Fibroblast of lung (primary cell): ENCODE measurements at places on chromosomes 11 and 22. TPM values are rescaled to one million over a fixed set of nuclear protein-coding genes. Genes with fewer than 3 reads are reported as not detected.

The DMC1 gene
- 4.0 and 5.1 TPM in 2 replicates for total RNA-seq

The PNPLA2 gene
- 16.2 and 33.9 TPM in 2 replicates for total RNA-seq

The FOLH1 gene
- 0.51 and 1.2 TPM in 2 replicates for total RNA-seq

The LMO2 gene
- 0.17 and 0.51 TPM in 2 replicates for total RNA-seq

The OSM gene
- not detected in 2 replicates for total RNA-seq

The ARRB1 gene
- total RNA-seq: 4.3 and 6.2 TPM in 2 replicates

The HORMAD2 gene
- not detected in 2 replicates for total RNA-seq

The CLCF1 gene
- total RNA-seq: 2.3 and 3.6 TPM in 2 replicates

The HBG2 gene
- not detected in 2 replicates for total RNA-seq

- peak; percentile 6 for DNase-seq
These were observed 89.8 kb downstream of the PDE2A start for GRCh38 chr11:72584293-72584938.

DNA sequence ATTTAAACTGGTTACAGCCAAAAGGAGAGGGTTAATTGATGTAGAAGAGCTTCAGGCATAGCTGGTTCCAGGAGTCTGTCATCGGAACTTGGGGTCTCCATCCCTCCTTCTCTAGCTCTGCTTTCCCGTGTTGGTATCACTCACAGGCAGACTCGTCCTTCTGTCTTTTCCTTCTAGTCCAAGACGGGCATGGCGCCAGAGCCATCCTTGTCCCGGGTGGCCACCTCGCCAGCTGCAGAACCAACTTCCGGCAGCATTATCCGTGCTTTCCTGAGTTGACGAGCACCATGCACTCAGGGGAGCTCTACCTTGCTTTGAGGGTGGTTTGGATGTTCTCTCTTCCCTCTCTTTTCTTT lies 14.7 kb downstream of the LINC01488 start:
- DNase-seq: no peak

- DNase-seq: peak; percentile 97
These were observed 171.7 kb downstream of the DBX1 start for GRCh38 chr11:19988598-19988997.

- DNase-seq: no peak
These were observed 541.7 kb downstream of the NTM start for GRCh38 chr11:131912134-131912533.

DNA sequence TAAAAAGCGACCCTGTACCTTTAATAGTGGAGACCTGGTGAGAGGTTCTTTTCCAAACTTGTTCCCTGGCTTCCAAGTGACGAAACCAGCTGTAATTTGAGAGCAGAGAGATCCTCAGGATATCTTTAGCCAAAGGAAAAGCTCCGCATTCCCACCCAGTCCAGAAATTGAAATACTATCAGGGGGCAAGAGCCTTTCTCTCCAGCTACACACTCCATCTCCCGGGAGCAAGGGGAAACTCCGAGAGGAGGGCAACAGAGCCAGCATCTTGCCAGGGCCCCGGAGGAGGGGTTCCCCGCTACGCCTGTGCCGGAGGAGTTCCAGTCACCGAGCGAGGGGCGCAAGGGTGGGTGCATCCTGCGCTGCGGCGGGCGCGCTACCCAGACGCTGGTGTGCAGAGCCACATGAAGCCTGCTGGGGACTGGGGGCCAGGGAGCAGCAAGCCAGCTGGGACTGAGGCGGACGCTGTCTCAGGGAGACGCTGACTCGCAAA lies at the start of gene FIBIN:
FIBIN (plus strand) TSS at position 148 of the 493 bp plus-strand sequence. CDS start 415 bp downstream, outside the sequence.
- DNase-seq: peak; percentile 89

DNA sequence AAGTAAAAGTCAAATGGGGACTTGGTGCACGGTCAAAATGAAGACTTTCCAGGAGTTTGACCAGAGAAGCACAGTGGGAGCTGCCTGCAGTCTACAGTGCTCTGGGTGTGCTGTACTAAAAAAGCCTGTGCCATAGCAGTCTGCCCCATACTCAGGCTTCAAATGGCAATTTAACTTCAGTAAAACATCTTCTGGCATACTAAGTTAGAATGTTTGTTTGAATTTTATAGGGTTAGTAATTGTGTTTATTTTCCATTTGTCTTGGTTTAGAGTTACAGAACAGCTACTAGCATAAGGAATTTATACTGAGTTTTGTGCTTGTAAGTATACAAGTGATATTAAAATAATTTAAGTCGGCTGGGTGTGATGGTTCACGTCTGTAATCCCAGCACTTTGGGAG lies 29.3 kb upstream of the LIPT2 start:
- no peak for DNase-seq

DNA sequence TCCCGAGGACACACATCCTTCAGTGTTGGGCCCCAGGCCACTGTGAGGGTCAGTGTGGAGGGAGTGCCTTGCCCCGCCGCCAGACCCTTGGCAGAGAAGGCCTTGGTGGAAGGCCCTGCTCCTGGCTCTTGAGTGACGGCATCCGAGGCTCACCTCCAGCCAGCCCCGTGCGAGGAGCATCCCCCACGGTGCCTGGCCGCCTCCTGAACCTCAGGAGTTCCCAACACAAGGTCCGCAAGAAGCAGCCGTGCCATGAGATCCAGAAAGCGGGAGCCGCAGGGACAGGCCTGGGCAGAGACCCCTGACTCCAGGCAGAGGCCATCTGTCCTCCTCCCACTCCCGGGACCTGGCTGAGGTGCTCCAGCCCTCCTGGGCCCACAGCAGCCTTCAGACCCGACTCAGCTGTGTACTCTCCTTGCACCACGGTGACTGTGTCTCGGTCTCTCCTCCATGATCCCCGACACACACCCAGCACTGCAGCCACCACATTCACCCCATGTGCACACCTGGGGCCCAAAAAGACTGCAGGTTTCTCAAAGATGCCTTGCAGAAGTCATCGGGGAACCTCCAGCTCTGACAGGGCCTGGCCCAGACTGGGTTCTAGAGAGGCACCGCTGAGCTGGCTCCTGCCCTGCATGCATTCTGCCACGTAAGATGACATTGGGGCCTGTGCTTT lies 870.2 kb downstream of the BRD1 start:
- DNase-seq: no peak

DNA sequence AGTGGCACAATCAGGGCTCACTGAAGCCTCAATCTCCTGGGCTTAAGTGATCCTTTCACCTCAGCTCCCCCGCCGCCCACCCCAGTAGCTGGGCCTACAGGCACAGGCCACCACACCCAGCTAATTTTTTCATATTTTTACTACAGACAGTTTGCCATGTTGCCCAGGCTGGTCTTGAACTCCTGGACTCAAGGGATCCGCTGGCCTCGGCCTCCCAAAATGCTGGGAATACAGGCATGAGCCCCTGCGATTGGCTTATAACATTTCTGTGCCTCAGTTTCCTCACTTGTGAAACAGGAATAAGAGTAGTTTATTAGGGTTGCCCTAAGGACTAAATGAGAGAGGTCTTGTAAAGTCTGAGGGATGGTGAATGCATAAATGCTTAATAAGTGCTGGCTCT lies 1.2 kb downstream of the VSTM5 start:
- no peak for DNase-seq

- DNase-seq: peak; percentile 33
These were observed 77.2 kb upstream of the CD44 start for GRCh38 chr11:35061516-35062440.

DNA sequence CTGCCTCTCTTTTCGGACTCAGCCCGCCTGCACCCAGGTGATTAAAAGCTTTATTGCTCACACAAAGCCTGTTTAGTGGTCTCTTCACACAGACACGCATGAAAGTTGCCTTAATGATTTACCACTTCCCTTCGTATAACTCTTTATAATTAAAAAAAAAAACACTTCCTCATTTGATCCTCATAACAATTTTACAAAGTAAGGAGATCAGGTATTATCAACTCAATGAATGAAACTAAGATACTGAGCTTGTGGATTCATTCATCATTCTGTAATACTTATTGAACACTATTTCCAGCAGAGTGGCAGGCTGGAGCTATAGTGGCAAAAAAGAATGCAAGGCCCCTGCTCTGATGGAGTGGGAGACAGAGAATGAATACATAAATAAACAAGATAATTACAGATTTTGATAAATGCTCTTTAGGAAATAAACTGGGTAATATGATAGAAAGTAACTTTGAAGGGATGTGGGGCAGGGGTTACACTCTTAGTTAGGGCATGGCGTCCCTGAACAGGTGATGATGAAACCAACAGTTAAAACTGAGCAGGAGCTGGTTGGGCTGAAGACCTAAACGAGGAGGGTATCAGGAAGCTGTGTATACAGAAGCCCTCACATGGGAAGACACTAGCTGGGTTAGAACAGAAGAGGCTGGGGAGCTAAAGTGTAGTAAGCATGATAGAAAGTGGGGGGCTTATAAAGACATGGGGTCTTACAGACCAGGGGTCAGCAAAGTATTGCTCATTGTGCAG lies 5.4 kb upstream of the CRTAM start:
- no peak for DNase-seq

DNA sequence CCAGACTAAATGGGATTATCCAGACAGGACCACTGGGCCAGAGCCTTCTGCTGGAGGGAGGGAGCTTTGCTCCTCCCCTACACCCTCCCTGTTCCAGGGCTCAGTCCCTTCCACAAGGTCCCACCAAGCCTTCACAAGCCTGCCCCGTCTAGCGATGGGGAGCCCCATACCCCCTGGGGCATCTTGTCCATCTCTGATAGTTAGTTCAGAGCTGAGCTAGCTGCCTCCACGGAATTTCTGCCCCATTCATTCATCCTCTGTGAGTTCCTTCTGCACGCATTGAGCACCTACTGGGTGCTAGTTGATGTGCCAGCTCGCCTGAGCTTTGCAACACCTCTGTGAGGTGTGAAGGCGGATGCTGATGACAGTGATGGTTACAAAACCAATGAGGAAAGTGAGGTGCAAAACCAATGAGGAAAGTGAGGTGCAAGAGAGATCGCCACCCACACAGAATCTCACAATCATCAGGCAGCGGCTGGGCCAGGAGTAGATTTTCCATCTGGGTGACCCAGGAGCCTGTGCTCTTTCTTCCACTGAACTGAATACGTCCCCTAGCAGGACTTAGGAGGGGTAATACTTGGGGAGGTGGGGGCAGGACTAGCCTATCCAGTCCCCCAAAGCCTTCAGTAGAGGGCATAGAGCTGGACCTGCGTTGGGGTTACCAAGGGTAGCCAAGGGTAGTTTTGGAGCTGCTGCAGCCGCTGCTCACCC lies 21.5 kb upstream of the CBX7 start:
- no peak for DNase-seq

DNA sequence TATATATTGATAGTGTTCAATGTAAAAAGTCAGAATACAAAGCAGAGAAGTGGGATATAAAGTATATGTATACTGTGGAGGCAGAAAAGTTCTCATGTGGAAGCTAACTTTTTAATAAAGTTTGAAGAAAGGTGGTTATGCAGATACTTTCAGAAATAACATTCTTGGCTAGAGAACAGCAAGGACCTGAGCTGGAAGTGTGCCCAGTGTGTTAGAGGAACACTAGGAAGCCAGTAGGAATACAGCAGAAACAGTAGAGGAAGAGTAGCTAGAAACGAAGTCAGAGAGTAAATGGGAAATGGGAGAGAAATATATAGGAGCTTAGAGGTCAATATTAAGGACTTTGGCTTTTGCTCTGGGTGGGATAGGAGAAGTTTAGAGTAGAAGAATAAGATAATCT lies 464.9 kb upstream of the CCDC90B start:
- DNase-seq: no peak

DNA sequence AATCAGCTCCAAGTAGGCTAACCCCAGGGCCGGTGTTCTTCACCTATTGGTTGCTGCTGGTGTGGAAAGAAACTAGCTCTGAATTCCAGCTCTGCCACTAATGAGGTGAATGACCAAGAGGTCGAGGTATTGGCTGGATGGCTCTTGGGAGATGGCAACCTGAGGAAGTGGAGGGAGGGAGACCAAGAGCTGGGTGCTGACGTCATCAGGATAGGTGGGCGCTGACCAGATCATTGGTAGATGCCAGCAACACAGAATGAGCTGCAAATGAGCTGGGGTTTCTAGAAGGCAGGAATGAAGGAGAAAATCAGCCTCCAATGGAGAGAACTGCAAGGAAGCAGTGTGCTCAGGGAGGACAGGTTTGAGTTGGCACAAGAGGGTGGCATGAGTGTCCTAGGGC lies 14.7 kb upstream of the CSF2RB start:
- DNase-seq: no peak

DNA sequence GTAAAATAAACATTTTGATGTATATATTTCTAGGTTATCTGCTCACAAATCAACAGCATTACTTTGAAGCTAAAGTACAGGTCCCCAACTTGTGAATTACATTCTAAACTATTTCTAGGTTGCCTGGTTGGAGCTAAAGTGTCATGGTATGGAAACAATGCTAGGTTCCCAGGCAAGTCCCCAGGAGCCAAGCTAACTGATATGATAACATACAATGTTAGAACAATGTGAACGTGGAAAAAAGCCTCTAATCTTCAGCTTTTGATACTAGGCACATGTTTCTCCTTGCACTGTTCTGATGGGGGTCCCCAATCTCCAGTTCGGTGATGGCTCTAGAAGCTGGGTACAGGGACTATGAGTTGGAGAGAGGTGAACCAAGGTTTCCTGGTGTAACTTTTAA lies 109.8 kb downstream of the ARL14EP start:
- DNase-seq: no peak

DNA sequence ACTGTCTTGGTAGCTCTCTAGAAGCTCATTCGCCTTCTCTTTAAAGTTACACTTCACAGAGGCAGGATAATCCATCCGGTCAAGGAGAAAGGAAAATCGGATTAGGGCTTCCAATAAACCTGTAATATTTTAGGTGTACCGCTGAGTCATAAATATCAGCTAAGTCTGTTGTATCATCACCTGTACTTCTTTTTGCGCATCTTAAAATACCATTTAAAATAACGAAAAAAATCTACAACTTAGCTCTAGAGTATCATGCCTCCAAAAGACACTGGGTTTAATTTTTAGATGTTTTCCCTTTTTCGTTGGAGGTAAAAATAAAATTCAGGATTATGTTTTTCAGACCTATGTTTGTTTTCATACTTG lies 41.5 kb upstream of the INCENP start:
- no peak for DNase-seq

DNA sequence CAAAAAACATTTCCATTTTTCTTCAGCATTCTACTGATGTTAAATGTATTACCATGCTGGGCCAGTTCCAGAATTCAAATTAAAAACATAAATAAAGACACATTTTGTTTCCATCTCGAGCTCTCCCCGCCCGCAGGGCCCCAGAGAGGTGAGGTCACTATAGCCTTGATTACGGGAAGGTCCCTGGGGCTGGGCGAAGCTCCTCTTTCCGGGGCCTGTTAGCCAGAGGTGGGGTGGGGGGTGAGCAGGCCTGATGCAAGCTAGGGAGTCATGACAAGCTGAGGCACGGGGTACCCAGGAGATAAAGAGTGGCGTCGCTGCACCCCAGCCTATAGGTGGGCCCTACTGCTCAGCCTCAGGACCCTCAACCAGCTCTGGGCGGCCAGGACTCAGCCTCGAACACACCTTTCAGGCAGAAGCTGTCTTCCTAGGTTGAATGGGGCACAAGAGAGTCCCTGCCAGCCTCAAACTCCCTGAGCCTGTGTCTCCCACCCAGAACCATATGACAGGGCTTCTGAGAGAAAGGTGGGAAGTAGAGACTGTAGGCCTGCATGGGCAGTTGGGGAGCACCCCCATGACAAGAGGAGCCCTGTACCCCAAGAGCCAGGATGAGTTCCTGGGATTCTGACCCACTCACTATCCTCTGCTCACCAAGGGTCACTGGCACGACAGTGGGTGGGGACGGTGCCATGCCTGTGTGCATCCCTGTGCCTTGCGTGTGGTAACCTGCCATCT lies 34.8 kb downstream of the KCNQ1OT1 start:
- no peak for DNase-seq
